Thymus (tissue), 14 donors: ENCODE measurements at places on chromosomes 2 and 18. TPM values are rescaled to one million over a fixed set of nuclear protein-coding genes. Genes with fewer than 3 reads are reported as not detected.

- DNase-seq, result no peak
- no peaks in the 10 kb centered on the region for H3K4me1 ChIP-seq
- no peak overlapping the region for H3K27ac ChIP-seq
- no peaks in the 10 kb centered on the region for H3K36me3 ChIP-seq
- no peaks in the 10 kb centered on the region for H3K27me3 ChIP-seq
Measured at GRCh38 chr2:128545085-128545484, 226.4 kb upstream of the HS6ST1 start.

GRCh38 chr2:153589586-153589985 is 111.0 kb upstream of the RPRM start:
- no peaks in the 10 kb centered on the region for H3K4me1 ChIP-seq
- H3K27me3 ChIP-seq, result no peaks in the 10 kb centered on the region
- H3K4me3 ChIP-seq, result no peak overlapping the region
- DNase-seq, result no peak

DNA sequence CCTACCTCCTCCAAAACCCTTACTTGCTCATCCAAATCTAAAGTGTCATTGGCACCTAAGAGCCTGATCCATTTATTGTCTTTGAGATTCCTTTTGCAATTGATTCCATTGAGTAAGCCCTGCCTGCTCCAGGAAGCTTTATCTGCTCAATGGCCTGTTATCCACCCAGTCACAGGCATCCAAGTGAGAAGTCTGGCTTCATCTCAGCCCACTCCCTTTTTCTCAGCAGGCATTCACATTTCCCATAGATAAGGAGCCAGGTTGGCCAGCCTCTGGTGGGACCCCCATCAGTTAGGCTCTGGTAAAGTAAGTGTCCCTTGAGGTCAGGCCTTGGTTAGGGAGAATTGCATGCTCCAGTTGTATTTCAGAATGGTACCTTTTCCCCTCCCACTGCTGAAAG is 396.2 kb upstream of the ST6GAL2 start:
- no peak overlapping the region for H3K27ac ChIP-seq
- no peak overlapping the region for H3K4me3 ChIP-seq
- H3K27me3 ChIP-seq, result no peaks in the 10 kb centered on the region
- no peaks in the 10 kb centered on the region for H3K36me3 ChIP-seq
- H3K4me1 ChIP-seq, result no peaks in the 10 kb centered on the region

GRCh38 chr2:128573531-128573930 is 254.9 kb upstream of the HS6ST1 start:
- H3K27ac ChIP-seq, result no peak overlapping the region
- peaks cover 2% of the 10 kb centered on the region for H3K4me1 ChIP-seq
- H3K27me3 ChIP-seq, result no peaks in the 10 kb centered on the region
- H3K36me3 ChIP-seq, result no peaks in the 10 kb centered on the region
- DNase-seq, result no peak
- no peak overlapping the region for H3K4me3 ChIP-seq

DNA sequence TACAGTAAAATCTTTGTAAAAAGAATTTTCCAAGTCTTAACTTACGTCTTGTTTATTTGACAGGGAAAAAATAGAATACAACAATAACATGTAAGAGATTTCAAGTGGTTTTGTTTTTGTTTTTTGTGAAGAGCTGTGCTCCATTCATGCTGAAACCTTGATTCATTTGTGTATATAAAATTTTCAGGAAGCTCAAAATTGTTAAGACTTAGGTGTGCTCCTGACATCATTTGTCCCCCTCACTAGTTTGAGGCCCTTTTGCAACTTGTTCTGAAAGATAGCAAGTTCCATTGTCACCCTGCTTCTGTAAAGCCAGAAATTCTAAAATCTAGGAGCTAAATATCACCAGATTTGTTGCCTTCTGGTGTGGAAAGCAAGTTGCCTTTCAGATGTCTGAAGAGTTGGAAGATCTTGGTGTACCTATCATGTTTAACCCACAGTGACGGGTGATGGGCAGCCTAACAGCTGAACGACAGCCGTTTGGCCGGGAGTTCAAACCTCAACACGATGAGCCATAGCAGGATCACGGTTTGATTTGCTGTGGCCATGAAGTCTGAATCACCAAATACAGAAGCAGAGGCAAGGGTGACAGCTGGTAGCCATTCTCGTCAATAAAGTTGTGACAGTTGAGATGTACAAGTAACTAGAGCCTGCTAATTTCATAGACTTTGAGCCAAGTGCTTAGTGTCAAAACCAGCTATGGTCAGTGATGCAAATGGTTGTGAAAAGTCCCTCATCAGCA is 205.5 kb upstream of the SP5 start:
- H3K4me1 ChIP-seq, result peaks cover 21% of the 10 kb centered on the region
- no peak overlapping the region for H3K4me3 ChIP-seq

DNA sequence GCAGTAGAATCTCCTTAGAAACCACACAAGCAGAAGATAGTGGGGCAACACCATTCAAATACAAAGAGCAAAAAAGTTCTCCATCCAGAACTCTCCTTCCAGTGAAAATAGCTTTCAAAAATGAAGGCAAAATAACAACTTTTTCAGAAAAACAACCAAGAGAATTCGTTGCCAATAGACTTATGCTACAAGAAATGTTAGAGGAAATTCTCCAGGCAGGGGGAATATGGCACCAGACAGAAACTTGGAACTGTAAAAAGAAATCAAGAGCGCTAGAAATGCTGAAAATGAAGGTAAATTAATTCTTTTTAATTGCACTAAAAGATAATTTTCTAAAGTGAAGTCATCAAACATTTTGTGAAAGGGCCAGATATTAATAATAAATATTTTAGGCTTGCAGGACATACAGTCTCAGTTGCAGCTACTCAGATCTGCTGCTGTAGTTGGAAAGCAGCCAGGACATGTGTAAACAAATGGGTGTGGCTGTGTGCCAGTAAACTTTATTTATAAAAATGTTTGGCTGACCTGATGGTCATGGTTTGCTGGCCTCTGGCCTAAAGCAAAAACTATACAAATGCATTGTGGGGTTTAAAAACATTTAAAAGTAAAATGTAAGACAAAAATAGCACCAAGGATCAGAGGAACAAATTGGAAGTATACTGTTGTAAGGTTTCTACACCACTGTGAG is 73.7 kb upstream of the TGFA start:
- H3K4me3 ChIP-seq, result no peak overlapping the region
- H3K36me3 ChIP-seq, result no peaks in the 10 kb centered on the region
- H3K27ac ChIP-seq, result no peak overlapping the region

DNA sequence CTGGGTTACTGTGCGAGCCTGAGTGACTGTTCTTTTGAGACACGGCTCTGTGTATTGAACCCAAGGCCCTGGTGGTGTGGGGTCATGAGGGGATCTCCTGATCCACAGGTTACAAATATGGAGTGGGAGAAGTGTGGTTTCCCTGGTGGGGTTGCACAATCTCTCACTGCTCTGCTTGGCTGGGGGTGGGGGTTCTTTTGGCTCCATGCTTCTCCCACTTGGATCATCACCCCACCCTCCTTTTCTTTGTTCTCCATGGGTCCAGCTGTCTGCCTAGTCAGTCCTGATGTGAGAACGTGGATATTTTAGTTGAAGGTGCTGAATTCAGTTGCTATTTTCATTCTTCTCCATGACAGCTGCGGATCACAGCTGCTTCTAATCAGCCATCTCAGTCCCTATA is 37.8 kb downstream of the AGPS start:
- no peak overlapping the region for H3K4me3 ChIP-seq
- no peaks in the 10 kb centered on the region for H3K27me3 ChIP-seq
- H3K4me1 ChIP-seq, result no peaks in the 10 kb centered on the region
- H3K36me3 ChIP-seq, result peaks cover 23% of the 10 kb centered on the region
- DNase-seq, result no peak

DNA sequence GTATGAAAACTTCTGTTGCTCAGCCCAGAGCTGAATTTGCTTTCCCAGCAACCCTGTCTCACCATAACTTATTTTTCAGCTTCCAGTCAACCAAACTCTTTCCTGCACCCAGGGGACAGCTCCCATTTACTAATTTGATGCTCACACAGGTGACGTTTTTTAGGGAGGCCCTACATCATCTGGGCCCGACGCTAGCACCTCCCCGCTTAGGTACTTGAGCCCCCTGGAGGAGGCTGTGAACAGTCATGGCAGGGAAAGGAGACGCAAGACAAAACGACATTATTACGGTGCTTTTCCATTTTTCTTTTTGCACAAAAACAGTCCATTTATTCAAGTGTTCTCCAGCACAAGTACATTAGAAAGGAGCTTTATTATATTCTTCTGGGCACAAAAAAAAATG is 59.2 kb upstream of the POMC start:
- H3K27me3 ChIP-seq, result no peaks in the 10 kb centered on the region
- no peak for DNase-seq
- H3K4me3 ChIP-seq, result no peak overlapping the region
- H3K4me1 ChIP-seq, result peaks cover 4% of the 10 kb centered on the region

DNA sequence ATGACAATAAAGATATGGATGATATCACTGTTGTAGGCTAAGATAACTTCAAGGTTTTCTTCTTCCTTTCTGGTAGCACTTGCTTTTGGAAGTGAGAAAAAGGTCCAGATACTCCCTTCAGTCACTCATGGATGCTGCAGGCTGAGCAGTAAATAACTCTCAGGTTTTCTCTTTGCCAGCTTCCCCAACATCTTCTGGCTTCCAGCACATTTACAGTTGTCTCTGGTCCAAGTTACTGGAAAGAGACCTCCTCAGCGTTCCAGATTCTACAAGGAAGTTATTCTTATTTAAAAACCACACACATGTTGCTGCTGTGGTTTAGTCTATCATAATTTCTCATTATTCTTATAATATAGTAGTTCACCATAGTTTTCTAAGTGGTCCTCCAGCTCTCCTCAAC is 383.4 kb downstream of the PLCL1 start:
- H3K27me3 ChIP-seq, result no peaks in the 10 kb centered on the region
- no peaks in the 10 kb centered on the region for H3K4me1 ChIP-seq
- no peaks in the 10 kb centered on the region for H3K36me3 ChIP-seq
- no peak overlapping the region for H3K27ac ChIP-seq
- H3K4me3 ChIP-seq, result no peak overlapping the region

Gene DYNC2LI1
- total RNA-seq, result 17.3 TPM

DNA sequence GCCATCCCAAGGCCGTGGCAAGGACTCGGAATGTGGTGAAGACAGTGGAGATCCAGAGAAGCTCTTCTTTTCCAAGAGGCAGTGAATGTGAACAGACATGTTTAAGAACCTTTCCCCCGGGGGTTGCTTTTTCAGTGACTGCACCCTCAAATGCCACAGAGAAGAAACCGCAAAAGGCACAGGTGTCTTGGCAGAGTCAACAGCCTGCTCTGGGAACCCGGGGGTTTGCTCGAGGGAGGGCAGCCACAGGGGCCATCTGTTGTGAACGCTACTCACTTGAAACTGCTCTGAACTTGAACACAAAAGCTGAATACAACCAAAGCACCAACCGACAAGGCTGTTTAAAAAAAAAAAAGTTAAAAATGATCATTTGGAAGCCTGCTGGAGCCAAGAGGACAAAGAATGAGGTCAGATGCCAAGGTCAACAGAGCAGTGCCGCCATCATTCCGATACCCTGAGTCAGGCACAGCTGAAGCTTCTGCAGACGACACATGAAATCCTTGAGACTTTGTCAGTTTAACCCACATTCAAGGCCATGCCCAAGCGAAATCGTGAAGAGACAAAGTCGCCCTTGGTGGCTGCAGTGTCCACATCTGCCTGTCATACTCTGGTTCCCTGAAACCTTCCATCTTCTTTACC is 47.4 kb downstream of the PSMG2 start:
- peak overlapping the region; percentile 99 for H3K27ac ChIP-seq
- H3K36me3 ChIP-seq, result peaks cover 33% of the 10 kb centered on the region
- H3K4me3 ChIP-seq, result no peak overlapping the region
- peaks cover 88% of the 10 kb centered on the region for H3K4me1 ChIP-seq

DNA sequence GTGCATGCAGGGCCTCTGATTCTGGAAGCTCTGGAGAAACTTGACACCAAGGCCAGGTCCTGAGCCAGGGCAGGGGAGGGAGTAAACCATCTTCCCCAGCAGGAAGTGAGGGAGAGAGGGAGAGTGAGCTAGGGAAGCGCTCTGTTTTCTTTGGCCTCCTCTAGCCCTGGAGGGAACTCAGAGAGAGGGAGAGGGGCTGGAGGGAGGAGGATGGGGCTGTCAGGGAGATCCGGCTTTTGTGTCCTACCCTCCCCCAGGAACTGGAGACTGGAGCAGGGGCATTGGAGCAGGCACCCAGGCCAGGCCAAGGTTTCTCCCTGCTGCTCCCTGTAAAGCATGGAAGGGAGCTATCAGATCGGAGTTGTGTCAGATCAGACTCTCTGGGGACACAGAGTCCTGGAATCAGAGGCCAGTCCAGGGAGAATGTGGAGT is 22.7 kb upstream of the PKDCC start:
- H3K4me3 ChIP-seq, result no peak overlapping the region
- no peaks in the 10 kb centered on the region for H3K36me3 ChIP-seq
- peak overlapping the region; percentile 72 for H3K27ac ChIP-seq
- no peaks in the 10 kb centered on the region for H3K4me1 ChIP-seq
- no peaks in the 10 kb centered on the region for H3K27me3 ChIP-seq

Gene CRYGC
- total RNA-seq, result not detected

GRCh38 chr2:128442891-128443302 is 124.2 kb upstream of the HS6ST1 start:
- H3K27me3 ChIP-seq, result peaks cover 7% of the 10 kb centered on the region
- no peak for DNase-seq
- H3K27ac ChIP-seq, result no peak overlapping the region
- peaks cover 25% of the 10 kb centered on the region for H3K4me1 ChIP-seq
- H3K4me3 ChIP-seq, result no peak overlapping the region
- no peaks in the 10 kb centered on the region for H3K36me3 ChIP-seq

DNA sequence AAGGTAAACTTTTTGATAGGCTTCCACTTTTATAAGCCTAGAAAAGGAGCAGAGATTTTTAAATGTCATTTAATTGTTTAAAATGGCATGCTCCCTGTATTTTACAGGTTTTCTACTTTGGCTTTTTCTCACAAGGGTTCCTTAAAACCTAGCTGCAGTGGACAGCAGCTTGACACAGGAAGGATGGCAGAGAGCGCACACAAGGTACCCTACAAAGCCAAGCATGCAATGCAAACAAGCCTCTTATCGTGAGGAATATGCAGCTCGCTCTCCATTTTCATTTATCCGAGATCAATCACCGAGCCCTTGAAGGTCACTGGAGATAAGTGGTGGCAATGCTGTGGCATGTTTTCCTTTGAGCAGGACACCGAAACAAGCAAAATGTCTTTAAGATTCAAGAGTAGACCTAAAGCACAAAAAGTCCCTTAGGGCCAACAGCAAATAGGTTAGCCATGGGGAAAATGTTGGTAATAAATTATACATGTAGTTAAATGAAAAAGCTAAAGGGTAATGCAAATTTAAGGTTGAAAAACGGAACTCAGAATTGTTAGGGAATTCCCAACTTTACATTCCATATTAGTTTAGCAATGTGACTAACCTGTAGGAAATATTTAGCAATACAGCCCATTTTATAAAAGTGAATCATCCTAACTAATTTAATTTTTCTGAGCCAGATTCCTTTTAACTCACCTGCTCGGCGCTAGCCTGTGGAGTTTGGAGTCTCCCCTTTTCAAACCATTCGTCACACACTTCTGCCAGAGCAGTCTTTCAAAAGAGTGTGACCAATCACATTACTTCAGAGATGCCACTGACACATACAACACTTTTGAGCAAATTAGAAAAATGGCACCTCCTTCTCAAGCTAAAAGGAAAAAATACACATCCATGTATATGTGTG is 337.9 kb upstream of the PKDCC start:
- no peaks in the 10 kb centered on the region for H3K36me3 ChIP-seq
- no peaks in the 10 kb centered on the region for H3K4me1 ChIP-seq
- no peaks in the 10 kb centered on the region for H3K27me3 ChIP-seq
- no peak for DNase-seq
- H3K27ac ChIP-seq, result no peak overlapping the region
